ENCODE measurements at places on chromosomes 4 and X. TPM values are rescaled to one million over a fixed set of nuclear protein-coding genes. Genes with fewer than 3 reads are reported as not detected.

KLHL13 gene
- 51.2 TPM for total RNA-seq

TEX11 gene
- not detected for total RNA-seq

RADX gene
- 7.8 TPM for total RNA-seq

CCSER1 gene
- total RNA-seq: 246 TPM

PCSK1N gene
- 48.7 TPM for total RNA-seq

TMSB15C gene
- 43.8 TPM for total RNA-seq

COL25A1 gene
- total RNA-seq: 6.4 TPM

VEGFC gene
- 0.94 TPM for total RNA-seq

FANCB gene
- 14.2 TPM for total RNA-seq

GLRB gene
- total RNA-seq: 51.5 TPM

PRIMPOL gene
- 43.8 TPM for total RNA-seq

GAGE1 gene
- not detected for total RNA-seq

TMEM35A gene
- total RNA-seq: 66.4 TPM

NAA11 gene
- not detected for total RNA-seq

GASK1B gene
- 10.3 TPM for total RNA-seq

FRG2 gene
- not detected for total RNA-seq

SH2D1A gene
- not detected for total RNA-seq

ANK2 gene
- total RNA-seq: 648 TPM

PLK4 gene
- total RNA-seq: 11.7 TPM

NEUROG2 gene
- 10.1 TPM for total RNA-seq

GNPDA2 gene
- 51.3 TPM for total RNA-seq

TGIF2LX gene
- not detected for total RNA-seq

TMEM154 gene
- total RNA-seq: 0.47 TPM

CYP4V2 gene
- 7.2 TPM for total RNA-seq

RENBP gene
- 2.8 TPM for total RNA-seq

ANXA3 gene
- 5.1 TPM for total RNA-seq

MAGEE1 gene
- 12.6 TPM for total RNA-seq

DOK7 gene
- not detected for total RNA-seq

SH3TC1 gene
- 2.5 TPM for total RNA-seq

Measured in occipital lobe (tissue), 3 donors.